ENCODE measurements at places on chromosomes 4 and X.

DNA sequence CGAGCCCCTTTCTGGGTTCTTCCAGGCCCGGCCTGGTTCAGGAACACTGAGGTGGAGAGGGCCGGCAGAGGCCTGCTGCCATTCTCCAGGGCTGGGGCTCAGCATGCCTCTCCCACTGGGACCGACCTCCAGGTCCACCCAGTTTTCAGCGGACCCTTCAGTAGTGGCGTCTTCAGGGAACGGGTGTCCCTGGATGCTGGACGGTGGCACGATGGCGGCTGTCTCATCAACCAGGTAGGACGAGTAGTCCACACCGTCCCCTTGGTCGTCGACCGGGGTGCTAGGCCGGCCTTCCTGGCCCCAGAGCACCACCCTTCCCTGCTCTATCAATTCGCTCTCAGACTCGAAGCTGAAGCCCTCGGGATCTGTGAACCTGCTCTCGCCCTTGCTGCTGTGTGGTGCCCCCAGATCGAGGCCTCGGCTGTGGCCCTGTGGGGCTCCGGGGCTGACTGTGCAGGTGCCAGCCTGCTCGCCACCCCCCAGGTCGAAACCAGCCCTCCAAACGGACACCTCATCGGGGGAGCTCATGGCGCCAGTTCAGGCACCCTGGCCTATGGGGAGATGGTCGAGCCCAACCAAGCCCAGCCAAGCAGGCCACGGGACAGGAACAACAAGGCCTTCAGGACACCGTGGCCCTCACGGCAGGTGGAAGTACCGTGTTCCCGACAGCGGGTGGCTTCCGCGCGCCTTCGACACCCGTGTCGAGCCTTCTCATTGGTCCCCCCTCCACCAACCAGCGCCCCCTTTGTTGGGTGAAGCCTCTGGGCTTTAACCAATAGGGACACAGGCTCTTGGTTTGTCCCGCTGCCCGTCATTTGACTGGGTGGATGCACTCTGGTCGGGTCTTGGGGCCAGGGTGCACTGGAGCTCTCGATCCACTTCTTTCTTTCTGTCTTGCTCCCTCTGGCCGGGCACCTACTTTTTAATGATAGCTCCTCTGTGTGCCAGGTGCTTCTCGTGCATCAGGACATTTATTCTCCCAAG lies 814 bp upstream of the LOC101059915 start:
- no peak overlapping the region for H3K27ac ChIP-seq
- H3K4me3 ChIP-seq: no peak overlapping the region
- DNase-seq: no peak
- peaks cover 34% of the 10 kb centered on the region for H3K4me1 ChIP-seq
- H3K36me3 ChIP-seq: no peaks in the 10 kb centered on the region
- peaks cover under 1% of the 10 kb centered on the region for H3K27me3 ChIP-seq

- no peaks in the 10 kb centered on the region for H3K36me3 ChIP-seq
- no peak overlapping the region for H3K27ac ChIP-seq
- no peak overlapping the region for H3K4me3 ChIP-seq
- no peaks in the 10 kb centered on the region for H3K4me1 ChIP-seq
Observed at GRCh38 chrX:111914398-111915090, 38.6 kb downstream of the TRPC5OS start.

GRCh38 chr4:120869613-120870278 lies 52.8 kb downstream of the PRDM5 start:
- H3K4me1 ChIP-seq: peaks cover 3% of the 10 kb centered on the region
- no peaks in the 10 kb centered on the region for H3K27me3 ChIP-seq
- no peak overlapping the region for H3K27ac ChIP-seq
- peaks cover 1% of the 10 kb centered on the region for H3K36me3 ChIP-seq
- no peak for DNase-seq
- no peak overlapping the region for H3K4me3 ChIP-seq

DNA sequence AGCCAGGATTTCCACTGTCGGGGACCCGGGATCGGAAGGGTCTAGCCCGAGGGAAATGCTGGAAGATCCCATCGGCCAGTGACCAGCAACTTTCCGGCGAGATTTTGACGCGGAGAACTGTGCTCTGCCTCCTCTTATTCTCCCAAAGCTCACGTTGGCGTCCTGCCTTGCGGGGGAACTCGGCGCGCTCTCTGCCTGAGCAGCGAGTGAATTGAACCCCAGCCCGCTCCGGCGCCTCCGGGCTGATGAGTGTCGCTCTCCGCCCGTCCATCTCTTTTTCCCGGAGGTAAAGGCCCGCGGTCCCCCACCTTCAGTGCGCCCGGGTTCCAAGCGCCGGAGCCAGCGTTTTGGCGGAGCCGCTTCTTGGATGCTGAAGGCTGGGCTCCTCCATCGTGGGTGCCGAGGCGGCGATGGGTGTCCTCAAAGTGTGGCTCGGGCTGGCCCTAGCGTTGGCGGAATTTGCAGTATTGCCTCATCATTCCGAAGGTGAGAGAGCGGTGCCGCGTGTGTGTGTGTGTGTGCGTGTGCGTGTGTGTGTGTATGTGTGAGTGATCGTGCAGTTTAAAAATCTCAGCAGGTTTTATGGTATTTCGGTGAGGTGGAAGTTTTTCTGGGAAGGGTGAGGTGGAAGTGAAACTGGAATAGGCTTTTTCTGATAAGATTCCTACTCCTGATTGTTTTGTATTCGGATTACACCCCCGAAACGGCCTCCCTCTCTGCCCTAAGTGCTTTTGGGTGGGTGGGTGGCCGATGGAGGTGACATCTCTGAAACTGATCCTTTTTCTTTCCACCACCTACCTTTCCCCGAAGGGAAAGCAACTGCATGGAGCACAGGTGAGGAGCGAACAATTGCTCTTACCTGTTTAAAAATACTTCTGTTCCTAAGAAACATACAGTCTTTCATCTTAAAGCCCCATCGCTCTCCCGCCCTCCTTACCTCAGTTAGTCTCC lies 752 bp downstream of the FRAS1 start:
- DNase-seq: peak; percentile 49
- no peaks in the 10 kb centered on the region for H3K36me3 ChIP-seq
- no peak overlapping the region for H3K27ac ChIP-seq
- peaks cover 31% of the 10 kb centered on the region for H3K4me1 ChIP-seq
- peaks cover 72% of the 10 kb centered on the region for H3K27me3 ChIP-seq

DNA sequence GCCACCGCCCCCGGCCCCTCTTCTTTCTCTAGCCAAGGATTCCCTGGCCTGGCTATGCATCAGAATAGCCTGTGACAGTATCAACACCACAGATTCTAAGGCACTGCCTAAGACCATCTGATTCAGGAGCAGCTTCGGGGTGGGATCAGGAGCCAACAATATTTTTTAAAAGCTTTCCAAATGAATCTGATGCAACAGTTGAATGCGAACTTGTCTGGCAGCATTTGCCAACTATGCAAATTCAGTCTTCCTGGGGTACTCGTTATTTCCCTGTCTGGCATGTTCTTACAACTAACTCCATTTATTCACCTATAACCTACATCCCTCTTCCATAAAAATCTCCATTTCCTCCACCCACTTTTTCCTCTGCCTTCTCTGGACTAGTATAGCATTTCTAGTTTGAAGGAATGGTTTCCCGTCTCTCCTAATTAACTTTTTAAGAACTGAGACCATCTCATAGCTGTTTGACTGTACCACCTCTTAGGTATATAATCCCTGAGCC lies 36.2 kb upstream of the UGDH start:
- no peak overlapping the region for H3K27ac ChIP-seq
- H3K27me3 ChIP-seq: no peaks in the 10 kb centered on the region
- H3K4me1 ChIP-seq: peaks cover 2% of the 10 kb centered on the region
- no peak overlapping the region for H3K4me3 ChIP-seq
- no peak for DNase-seq

DNA sequence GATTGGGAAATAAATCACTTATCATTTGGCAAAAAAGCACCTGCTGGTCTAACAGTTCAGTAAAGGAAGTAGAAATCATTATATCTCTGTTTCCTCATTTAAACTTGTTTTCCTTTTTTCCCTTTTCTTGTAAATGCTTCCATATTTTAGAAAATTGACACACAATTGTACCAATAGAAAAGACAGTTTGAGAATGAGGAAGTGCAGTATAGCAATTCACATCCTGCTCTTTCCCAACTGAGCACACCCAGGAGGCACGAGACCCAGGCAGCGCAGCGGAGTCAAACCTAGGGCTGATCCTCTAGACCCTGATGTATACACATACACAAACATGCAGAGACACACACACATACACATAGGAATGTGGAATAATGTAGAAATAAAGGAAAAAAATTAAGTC lies 74.8 kb upstream of the PACRGL start:
- H3K27ac ChIP-seq: no peak overlapping the region
- H3K4me1 ChIP-seq: no peaks in the 10 kb centered on the region
- H3K36me3 ChIP-seq: no peaks in the 10 kb centered on the region
- no peak overlapping the region for H3K4me3 ChIP-seq
- DNase-seq: no peak

DNA sequence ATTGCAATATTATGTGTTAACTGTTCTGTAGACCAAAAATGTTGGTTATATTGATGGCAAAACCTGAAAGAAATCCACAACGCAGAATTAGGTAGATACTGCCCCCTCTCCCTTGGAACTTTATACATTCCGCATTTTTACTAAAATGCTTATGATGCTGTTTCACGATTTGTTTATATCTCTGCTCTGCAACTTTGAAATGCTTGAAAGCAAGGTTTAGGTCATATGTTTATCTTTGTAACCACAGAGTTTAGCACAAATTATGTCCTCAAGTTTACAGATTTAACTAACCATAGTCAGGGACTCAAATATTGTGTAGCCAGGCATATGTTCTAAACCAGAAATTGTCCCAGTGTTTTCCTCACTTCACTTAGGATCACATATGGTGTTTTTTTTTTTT lies 66.1 kb upstream of the H2AZ1 start:
- H3K27me3 ChIP-seq: no peaks in the 10 kb centered on the region
- no peak overlapping the region for H3K4me3 ChIP-seq
- H3K4me1 ChIP-seq: peaks cover 10% of the 10 kb centered on the region
- DNase-seq: no peak
- H3K36me3 ChIP-seq: no peaks in the 10 kb centered on the region

- peaks cover 4% of the 10 kb centered on the region for H3K4me1 ChIP-seq
- H3K27ac ChIP-seq: no peak overlapping the region
- no peak overlapping the region for H3K4me3 ChIP-seq
- H3K36me3 ChIP-seq: no peaks in the 10 kb centered on the region
Observed at GRCh38 chr4:119024102-119024501, 111.5 kb upstream of the MYOZ2 start.

DNA sequence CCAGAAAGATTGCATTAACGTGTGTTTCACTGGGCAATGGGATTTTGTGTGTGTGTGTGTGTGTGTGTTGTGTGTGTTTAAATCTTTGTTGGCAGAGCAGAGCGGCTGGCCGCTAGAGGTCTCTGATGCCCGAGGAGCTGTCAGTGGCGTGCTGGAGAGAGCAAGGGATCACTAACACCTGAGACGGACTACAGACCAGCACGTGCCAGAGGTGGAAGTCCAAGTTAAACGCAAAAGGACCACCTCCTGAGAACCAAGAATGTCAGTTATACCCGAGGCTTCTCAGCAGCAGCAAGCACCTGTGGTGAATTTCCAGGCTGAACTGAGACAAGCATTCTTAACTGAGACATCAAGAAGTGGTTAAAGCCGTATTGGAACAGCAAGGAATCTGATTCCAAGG lies 9.0 kb upstream of the SLC25A14 start:
- no peak overlapping the region for H3K4me3 ChIP-seq
- DNase-seq: peak; percentile 26

DNA sequence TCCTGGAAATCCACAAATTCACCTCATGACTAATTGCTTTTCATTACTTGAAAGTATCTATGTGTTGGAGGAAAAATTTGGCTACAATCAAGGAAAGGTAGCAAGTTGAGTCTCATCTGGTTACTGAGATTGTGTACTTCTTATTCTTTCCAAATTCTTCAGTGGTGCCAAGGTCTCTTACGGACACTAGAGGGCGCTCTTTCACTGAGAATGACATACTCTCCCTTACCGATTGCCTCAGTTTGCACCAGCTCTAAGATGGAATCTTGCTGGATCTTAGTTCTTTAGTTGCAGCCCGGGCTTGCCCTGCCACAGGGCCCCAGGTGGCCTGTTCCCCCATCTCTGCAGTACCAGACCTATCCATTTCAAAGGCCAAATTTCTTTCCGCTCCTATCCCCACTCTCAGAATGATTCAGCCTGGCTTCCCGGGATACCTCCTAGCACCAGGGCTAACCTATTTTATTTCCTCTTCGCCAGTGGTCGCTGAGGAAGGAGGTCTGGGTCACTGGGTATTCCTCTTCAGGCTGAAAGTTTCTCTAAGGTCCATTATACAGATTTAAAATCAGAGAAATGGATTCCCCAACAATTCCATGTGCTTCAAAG lies 24.6 kb upstream of the GPR50 start:
- peaks cover 2% of the 10 kb centered on the region for H3K4me1 ChIP-seq
- H3K4me3 ChIP-seq: no peak overlapping the region
- no peaks in the 10 kb centered on the region for H3K36me3 ChIP-seq
- no peak overlapping the region for H3K27ac ChIP-seq

DNA sequence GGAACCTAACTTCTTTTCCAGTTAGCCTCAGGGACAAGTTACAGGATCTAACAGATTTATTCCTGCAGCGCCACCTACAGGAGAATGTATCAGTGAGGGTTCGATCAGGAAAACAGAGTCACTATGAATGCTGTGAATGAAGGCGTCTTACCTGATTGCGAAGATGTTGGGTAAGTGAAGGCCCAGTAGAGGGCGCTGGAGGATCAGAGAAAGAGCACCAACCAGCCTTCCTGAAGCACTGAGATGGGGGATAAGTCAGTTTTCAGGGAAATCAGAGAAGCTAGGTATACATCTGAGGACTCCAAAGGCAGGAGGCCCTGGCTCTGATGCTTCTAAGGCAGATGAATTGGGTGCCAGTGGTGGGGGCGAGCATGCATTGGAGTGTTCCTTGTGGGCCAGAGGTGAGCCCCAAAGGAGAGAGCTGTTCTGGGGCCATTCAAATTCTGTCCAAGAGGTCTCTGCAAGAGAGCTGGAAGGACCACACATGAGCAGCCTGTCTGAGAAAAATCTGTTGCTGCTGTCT lies 169.9 kb upstream of the AADAT start:
- no peak overlapping the region for H3K27ac ChIP-seq
- H3K4me1 ChIP-seq: no peaks in the 10 kb centered on the region
- no peaks in the 10 kb centered on the region for H3K36me3 ChIP-seq
- peak; percentile 27 for DNase-seq

DNA sequence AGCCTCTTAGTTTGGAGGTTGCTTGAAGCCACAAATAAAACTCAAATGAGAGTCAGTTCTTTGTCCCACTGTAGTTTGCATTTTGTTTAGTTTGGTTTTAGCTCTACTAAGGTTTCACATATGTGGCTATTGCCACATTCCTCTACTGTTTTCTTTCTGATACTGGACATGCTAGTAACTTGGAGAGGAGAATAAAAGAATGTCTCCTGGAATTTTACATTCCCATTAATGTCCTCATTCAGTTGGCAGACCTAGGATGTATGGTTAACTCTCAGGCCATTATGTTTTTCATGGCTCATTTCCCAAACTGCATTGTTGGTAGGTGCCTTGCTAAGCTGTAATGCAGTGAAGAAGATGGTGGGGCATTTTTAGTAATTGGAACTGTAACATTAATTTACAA lies 29.9 kb downstream of the UPRT start:
- no peak for DNase-seq
- H3K4me3 ChIP-seq: no peak overlapping the region
- no peaks in the 10 kb centered on the region for H3K27me3 ChIP-seq
- H3K36me3 ChIP-seq: peaks cover 45% of the 10 kb centered on the region
- no peak overlapping the region for H3K27ac ChIP-seq

- no peak overlapping the region for H3K27ac ChIP-seq
- no peak overlapping the region for H3K4me3 ChIP-seq
- DNase-seq: no peak
- H3K4me1 ChIP-seq: peaks cover 4% of the 10 kb centered on the region
- no peaks in the 10 kb centered on the region for H3K27me3 ChIP-seq
Observed at GRCh38 chrX:53587795-53588420, 98.6 kb downstream of the HUWE1 start.

Data from activated naive CD8-positive, alpha-beta T cell treated with anti-CD3 and anti-CD28 coated beads for 36 hours (primary cell).